Skeletal muscle tissue (tissue), 5 donors: ENCODE measurements at places on chromosomes 13 and 19. TPM values are rescaled to one million over a fixed set of nuclear protein-coding genes. Genes with fewer than 3 reads are reported as not detected.

Gene TNFSF13B
- total RNA-seq, result 1.6 TPM

Gene ZNF566
- 14.1 TPM for total RNA-seq

Gene RNF17
- total RNA-seq, result 0.52 TPM

Gene S1PR2
- 9.9 TPM for total RNA-seq

Gene LRRC4B
- 5.2 TPM for total RNA-seq

Gene PLIN5
- total RNA-seq, result 2.1 TPM

Gene TEX101
- not detected for total RNA-seq

Gene PINLYP
- 6.8 TPM for total RNA-seq

Gene CNFN
- total RNA-seq, result not detected

Gene IGFL2
- total RNA-seq, result not detected

Gene BRME1
- total RNA-seq, result 1.6 TPM

Gene TEX29
- total RNA-seq, result not detected

Gene CC2D1A
- total RNA-seq, result 2.1 TPM

Gene ZNF865
- 1.0 TPM for total RNA-seq

Gene DAND5
- total RNA-seq, result not detected

Gene SIGLEC8
- 0.52 TPM for total RNA-seq
